ENCODE measurements at places on chromosomes 6 and 20. TPM values are rescaled to one million over a fixed set of nuclear protein-coding genes. Genes with fewer than 3 reads are reported as not detected.

Gene SRSF12
- 34.9 TPM for total RNA-seq

Gene SIRPD
- not detected for total RNA-seq

Gene HMGN3
- 44.6 TPM for total RNA-seq

Gene PRL
- total RNA-seq, result not detected

DNA sequence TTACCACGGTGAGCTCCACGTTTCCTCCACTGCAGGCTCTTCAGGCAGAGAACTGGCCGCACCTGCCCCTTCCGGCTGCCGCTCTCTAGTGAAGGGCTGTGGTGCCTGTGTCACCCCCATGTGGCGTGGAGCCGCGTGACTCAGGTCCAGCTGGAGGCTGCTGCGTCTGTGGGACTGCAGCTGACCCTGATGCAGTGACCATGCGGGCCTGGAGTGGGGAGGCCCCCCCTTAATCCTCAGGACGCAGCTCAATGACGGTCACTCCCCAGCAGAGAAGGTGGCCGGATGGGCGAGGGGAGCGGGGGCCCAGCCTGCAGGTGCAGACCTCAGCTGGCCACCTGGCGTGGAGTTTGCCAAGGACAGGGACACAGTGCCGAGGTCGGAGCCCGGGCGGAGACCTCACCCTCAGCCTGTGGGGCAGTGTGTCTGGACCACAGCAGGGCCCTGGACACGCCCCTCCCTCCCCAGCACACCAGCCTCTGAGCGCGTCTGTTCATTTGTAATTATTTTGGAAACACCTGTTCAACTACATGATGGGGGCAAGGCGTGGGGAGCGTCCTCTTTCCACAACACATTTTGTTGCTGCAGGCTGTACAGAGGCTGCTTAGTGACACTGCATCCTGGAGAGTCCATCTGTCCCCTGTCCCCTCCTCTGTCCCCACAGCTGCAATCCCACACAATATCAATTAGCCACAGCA, 10.7 kb downstream of the BHLHE23 start:
- no peak for DNase-seq

- no peak for DNase-seq
These were observed 41.0 kb downstream of the STK35 start for GRCh38 chr20:2142649-2143048.

- no peak for DNase-seq
These were observed 2.2 kb upstream of the IL20RA start for GRCh38 chr6:137046871-137047412.

GRCh38 chr6:74091136-74091793, 395.3 kb downstream of the CD109 start:
- no peak for DNase-seq

DNA sequence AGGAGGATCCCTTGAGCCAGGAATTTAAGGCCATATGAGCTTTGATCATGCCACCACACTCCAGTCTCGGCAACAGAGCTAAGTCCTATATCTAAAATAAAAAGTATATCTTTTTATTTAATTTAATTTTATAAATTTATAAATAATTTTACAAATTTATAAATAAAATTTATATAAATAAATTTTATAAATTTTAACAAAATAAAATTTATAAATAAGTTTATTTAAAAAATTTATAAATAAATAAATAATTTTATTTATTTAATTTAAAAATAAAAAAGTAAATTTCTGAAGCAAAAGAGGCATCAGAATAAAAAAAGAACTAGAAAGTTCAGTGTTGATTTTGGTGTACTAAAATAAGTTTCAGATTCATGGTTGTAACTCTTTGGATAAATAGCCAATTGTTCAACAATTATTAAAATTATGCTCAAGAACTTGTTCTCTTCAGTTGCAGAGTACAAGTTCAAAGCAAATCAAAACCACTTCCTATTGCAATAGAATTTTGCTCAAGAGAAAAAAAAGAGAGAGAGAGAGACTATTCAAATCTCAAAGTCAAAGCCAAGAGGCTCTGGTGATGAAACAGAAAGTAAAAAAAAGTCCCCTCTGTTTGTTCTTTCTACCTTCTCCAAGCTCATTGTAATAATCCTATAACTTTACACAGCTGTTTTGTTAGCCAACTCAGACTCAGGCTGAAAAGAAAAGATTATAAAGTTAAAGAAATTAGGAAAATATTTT, 547.5 kb upstream of the ADGRB3 start:
- no peak for DNase-seq

GRCh38 chr6:36516559-36516958, 30.7 kb downstream of the STK38 start:
- no peak for DNase-seq

- DNase-seq, result no peak
These were observed 12.7 kb downstream of the SPDEF start for GRCh38 chr6:34543421-34543820.

GRCh38 chr20:56625837-56626236, 3.3 kb upstream of the TFAP2C start:
- no peak for DNase-seq

DNA sequence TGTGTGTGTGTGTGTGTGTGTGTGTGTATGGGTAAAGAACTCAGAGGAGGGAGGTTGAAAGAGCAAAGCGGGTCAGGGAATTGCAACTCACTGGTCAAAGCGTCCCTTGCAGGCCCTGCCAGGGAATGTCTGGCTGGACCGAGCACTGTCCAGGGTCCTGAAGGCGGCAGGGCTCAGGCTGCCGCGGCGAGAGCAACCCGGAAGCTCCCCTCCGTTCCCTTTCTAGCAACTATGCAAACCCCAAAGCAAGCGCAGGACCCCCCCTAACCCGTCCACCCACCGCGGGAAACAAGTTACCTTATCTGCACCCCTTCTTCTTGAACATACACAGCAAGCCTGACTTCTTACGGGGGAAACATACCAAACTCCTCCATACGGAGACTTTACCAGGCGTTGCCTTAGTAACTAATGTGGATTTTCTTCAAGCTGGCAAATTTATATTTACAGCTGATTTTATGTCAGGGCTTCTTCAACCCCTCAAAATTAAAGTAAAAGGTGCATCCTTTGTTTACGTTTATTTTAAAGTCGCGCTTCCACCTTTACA, 538 bp upstream of the GRM1 start:
- no peak for DNase-seq

- DNase-seq, result no peak
These were observed 97.4 kb downstream of the IYD start for GRCh38 chr6:150466196-150466595.

GRCh38 chr6:21596949-21597682, 3.6 kb downstream of the SOX4 start:
- no peak for DNase-seq

GRCh38 chr6:131101911-131102680, 33.2 kb upstream of the AKAP7 start:
- DNase-seq, result no peak

- DNase-seq, result no peak
These were observed 56.9 kb upstream of the TAGAP start for GRCh38 chr6:159101656-159102055.

DNA sequence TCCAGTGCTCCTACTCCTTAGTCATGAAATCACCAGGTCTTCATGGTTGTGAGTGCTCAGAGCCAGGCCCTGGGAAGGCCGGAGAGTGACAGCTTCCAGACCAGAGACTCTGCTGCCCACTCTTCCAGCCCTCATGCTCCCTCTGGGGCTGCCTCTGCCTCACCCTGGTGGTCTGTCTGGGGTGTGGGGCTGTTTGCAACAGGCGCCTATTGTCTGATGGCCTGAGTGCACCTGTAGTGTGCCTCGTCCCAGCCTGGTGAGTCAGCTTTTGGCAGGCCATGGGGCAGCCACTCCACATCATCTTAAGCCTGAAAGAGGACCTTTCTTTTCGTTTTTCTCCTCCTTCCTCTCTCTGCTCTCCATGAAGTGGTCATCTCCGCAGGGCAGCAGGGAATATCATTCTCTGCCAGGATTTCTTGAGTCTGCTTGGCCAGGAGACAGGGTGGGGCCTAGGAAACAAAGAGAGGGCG, 173.8 kb downstream of the VEGFA start:
- no peak for DNase-seq

GRCh38 chr20:59055302-59055701, 12.7 kb upstream of the PRELID3B start:
- no peak for DNase-seq

GRCh38 chr20:37920679-37921322, 17.9 kb downstream of the VSTM2L start:
- DNase-seq, result no peak

DNA sequence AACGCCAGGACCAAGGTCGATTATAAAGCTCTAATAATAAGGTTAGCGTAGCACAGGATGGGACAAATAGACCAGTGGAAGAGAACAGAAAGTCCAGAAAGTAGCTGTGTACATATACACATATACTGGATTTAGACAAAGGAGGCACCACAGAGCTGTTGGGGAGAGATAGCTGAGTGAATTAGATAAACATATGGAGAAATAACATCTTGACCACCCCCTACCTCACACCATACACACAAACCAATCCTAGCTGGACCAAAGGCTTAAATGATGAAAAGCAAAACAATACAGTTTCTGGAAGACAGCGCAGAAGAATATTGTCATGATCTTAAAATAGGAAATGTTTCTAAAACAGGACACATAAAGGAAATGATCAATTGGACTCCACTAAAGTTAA, 112.9 kb downstream of the PXDC1 start:
- DNase-seq, result no peak

- DNase-seq, result no peak
These were observed 787 bp upstream of the CARMIL1 start for GRCh38 chr6:25278261-25278913.

DNA sequence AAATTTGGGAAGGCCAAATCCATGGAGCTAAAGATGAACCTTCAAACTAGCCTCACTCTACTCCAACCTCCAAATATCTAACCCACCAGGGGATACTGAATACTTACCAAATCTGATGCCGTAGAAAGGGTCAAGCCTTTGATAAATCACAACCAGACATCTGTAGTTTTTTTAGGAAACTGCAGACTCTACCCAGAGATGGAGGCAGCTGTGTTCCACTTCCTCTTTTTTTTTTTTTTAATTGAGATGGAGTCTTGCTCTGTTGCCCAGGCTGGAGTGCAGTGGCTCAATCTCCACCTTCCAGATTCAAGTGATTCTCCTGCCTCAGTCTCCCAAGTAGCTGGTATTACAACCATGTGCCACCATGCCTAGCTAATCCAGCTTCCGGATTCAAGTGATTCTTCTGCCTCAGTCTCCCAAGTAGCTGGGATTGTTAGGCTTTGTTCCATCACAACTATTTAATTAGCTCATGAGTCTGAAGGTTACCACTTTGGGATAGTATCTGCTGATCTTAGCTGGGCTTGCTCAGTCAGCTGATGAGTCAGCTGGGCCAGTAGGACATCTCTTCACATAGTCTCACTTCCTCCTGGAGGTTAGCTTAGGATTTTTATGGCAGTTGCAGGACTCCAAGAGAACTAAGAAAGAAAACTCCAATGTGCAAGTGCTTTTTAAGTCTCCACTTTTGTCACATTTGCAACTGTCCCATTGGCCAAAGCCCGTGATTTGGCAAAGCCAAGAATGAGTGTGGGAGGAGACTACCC, 13.3 kb downstream of the FRK start:
- DNase-seq, result no peak

DNA sequence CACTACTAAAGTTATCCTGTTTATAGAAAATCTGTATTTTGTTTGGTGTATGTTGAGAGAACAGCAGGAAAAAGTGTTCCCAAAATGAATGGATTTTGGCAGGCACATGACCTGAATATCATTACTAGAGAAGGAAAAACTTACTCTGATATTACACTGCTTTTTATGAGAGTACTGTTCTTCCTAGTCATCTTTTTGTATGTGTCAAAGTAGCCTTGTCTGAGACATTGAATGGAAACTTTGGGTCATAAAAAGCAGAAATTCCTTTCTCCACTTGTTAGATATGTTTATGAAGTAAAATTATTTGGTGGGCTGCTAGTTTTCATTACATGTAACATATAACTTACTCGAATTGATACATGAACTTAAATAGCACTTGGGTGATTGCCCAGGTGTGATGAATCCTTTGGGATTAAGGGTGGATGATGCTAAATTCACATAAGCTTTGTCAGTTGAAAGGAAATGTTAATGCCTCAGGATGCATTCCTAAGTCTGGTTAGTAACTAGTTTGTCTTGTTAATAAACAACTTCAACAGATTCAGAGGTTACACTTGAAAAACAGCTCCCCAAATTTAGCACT, 206.7 kb downstream of the CENPW start:
- DNase-seq, result no peak

DNA sequence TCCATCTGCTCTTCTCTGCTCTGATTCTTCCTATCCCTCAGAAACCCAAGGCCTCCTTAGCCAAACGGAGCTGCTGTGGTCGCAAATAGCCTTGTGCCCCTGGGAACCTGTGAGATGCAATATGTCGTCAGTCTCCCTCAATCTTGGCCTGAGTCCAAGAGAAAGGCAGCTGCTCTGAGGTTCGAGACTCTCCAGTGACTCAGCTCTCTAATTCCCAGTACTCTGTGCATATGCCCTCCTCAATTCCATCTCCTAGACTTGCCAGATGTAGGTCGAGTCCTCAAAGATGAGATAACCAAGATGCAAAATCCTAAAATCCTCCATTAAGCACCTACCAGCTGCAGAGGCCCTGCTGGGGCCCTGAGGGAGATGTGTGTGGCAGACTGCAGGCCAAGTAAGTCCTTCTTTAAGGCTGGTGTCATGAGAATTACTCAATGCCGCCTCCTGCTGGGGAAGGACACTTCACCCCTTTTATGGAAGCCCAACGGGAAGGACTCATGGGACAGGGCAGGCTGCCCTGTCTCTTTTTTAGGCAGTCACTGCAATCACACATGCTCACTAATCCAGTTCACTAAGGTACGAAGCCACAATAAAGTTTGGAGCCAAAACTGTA, 28.5 kb downstream of the C6orf15 start:
- no peak for DNase-seq

GRCh38 chr20:50467718-50468356, 42.3 kb upstream of the PTPN1 start:
- peak; percentile 14 for DNase-seq

- DNase-seq, result no peak
These were observed 298.7 kb upstream of the MARCKS start for GRCh38 chr6:113558431-113558830.

DNA sequence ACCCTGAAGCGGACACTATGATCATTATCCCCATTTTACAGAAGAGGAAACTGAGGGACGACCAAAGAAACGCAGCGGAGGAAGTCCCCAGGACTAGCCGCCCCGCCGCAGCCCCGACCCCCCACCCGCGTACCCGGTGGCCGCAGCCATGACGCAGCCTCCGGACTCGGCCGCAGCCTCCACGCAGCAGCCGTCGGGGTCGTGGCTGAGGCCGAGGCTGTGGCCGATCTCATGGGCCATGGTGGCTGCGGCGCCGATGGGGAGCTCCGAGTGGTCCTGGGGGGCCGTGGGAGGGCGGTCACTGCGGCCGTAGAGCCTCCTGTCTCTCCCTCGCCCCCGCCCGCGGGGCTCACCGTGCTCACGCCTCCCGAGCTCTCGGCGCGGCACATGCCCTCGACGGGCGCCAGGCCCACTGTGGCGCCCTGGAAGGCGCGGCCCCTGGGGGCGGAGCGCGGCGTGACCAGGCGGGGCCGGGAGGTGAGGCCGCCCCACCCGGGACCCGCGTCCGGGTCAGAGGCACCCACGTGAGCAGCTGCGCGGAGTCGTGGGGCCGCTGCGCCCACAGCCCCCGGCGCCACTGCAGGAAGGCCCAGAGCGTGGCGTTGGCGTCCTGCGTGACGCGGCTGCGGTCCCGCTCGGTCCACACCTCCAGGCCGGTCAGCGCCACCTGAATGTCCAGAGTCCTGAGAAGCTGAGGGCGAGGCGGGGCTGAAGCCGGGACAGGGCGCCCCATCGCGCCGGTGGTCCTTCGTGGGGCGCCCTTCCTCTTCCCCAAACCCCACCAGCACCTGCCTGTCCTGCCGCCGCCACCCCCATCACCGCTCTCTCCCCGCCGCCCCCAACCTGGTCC, 8.4 kb downstream of the ADAM33 start:
- no peak for DNase-seq
